GM18507 (cell line): ENCODE measurements at places on chromosomes 13 and 19.

DNA sequence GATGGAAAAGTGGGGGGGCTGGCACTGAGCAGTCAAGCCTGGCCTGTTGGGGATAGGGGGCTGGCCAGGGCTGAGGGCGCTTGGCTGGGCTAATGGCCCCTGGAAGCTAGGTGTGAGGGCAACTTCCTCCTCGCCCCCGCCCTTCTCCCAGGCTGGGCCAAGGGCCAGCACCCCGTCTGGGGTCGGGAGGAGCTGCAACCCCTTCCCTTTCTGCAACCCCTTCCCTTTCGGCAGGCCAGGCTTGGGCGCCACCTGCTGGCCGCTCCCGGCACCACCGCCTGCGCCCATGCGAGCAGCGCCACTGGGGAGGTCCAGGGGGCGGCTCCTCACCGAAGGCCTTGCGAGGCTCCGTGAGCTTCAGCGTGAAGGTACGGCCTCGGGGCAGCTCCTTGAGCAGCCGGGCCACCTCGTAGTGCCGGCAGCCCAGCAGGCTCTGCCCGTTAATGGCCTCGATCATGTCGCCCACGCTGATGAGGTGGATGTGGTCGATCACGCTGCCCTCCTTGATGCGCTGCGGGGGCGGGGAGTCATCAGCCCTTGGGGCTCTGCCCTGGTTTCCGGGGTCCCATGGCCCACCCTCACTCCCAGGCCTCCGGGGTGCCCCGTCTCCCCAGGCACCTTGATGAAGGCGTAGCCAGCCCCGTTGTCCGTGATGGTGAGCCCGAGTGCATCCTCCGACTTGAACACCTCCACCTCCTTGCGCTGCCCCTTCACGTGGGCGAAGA is 5.0 kb upstream of the PTGER1 start:
- DNase-seq: peak; percentile 69

GRCh38 chr19:44345959-44346358 is 10.5 kb downstream of the ZNF112 start:
- DNase-seq: no peak

DNA sequence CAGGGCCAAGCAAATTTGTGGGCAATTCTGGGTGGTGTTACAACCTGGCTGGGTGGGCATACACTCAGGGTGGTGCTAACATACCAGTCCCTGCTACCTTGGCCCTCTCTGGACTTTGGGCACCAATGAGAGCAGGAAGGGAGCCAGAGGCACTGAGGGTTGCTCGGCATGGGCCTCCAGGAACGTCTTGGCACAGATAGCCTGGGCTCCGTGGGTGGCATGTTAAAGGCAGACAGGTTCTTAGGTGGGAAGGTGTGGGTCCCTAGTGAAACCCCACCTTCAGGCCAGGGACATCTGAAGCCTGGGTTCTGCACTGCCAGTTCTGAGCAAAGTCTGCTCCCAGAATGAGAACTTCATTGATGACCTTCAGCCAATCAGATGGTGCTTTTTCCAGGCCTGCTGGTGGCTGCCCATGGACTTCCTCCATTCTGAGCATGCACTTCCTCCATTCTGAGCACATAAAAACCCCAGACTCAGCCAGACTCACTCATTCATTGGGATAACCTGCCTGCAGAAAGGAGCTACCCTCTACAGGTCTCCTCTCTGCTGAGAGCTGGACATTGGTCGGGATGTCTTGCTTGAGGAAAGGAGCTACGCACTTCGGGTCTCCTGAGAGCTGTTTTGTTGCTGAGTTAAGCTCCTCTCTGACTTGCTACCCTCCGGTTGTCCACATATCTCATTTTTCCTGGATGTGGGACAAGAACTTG is 2567.1 kb downstream of the PCDH9 start:
- no peak for DNase-seq

GRCh38 chr13:104650431-104650830 is 1584.2 kb upstream of the SLC10A2 start:
- DNase-seq: no peak

GRCh38 chr19:16325161-16325527 is 518 bp downstream of the KLF2 start:
- no peak for DNase-seq

DNA sequence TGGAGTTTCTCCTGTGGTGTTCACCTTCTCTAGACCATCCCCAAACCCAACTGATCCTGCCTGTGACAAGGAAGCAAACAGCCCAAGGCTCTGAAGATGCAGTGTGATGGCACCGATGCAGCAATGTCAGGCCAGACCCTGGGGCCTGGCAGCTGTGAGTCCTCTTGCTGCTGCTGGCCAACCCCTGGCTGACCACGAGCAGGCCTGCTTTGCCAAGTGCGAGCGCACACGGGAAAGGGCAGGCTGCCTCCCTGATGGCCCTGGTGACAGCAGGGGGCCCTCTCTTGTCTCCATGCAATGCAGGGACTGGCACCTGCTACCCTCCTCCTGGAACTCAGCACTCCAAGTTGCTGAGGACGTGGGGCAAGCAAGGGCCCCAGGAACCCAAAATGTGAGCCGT is 5.4 kb upstream of the VSTM2B start:
- no peak for DNase-seq

DNA sequence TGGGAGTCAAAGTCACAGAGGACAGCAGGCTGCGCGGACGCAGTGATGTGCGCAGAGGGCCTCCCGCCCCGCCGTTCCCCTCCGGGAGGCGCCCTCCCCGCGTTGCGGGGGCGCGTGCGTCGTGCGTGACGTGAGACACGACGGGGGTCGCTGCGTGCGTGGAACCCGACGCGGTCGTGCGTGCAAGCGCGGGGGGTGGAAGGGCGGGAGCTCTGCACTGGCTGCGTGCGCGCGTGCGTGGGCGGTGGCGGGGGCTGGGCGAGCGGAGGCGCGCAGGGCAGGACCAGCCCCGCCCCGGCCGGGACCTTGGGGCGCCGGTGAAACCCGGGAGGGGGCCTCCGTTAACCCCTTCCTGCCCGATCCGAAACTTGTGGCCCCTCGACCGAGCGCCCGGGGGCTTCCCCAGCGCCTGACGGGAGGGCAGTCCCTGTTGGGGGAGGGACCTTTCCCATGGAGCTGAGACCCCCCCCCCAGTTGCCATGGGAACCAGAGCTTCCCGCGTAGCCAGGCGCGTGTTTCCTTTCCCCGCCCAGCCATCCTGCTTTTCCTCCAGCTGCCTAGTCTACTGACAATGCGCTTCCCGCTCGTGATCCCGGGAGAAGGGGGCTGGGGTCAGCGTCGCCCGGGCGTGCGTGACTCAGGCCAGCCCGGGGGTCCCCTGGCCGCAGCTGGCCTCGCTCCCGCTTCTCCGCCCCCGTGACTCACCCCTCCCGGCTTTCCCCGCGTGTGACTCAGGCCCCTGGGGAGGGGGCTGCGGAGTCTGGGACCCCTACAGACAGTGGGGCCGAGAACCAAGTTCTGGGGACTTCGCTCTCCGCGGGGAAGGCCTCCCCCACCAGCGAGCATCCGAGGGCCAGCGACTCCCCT is 7.3 kb upstream of the HOOK2 start:
- DNase-seq: no peak

DNA sequence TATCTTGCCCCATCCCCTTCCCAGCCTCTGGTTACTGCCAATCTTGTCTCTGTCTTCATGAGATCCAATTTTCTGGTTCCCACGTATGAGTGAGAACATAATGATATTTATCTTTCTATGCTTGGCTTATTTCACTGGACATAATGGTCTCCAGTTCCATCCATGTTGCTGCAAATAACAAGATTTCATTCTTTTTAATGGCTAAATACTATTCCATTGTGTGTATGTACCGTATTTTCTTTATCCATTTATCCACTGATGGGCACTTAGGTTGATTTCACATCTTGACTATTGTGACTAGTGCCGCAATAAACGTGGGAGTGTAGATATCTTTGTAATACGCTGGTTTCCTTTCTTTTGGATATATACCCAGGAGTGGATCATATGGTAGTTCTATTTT is 43.0 kb downstream of the CHST8 start:
- DNase-seq: no peak

GRCh38 chr19:33631609-33631973 is 9.8 kb downstream of the CHST8 start:
- DNase-seq: no peak

GRCh38 chr13:44271031-44271455 is 102.6 kb upstream of the SERP2 start:
- DNase-seq: no peak

DNA sequence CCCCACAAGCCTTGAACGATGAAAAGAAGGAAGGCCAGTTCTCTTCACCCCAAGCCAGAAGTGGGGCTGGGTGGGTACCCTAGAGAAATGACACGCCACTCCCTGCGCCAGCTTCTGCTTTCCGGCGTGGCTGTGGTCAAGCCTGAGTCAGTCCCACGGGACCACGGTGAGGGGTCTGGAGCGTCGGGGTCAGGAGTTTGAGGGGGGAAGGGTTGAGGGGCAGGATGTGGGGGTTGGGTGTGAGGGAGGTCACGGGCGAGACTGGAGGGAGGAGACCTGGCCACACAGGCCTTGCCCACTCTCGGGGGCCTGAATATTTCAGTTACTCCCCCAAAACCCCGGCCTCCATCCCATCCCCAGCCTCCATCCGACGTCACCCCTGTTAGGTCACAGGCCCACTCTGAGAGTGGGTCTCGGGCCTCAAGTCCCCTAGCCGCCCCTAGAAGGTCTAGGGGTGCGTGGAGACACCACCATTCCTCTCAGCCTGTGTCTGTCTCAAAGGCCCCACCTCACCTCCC is 500 bp upstream of the IFI30 start:
- DNase-seq: no peak

- no peak for DNase-seq
These were observed 117.9 kb downstream of the CRYL1 start for GRCh38 chr13:20407759-20408158.

- DNase-seq: no peak
These were observed 8.8 kb downstream of the STAP2 start for GRCh38 chr19:4329858-4330257.

DNA sequence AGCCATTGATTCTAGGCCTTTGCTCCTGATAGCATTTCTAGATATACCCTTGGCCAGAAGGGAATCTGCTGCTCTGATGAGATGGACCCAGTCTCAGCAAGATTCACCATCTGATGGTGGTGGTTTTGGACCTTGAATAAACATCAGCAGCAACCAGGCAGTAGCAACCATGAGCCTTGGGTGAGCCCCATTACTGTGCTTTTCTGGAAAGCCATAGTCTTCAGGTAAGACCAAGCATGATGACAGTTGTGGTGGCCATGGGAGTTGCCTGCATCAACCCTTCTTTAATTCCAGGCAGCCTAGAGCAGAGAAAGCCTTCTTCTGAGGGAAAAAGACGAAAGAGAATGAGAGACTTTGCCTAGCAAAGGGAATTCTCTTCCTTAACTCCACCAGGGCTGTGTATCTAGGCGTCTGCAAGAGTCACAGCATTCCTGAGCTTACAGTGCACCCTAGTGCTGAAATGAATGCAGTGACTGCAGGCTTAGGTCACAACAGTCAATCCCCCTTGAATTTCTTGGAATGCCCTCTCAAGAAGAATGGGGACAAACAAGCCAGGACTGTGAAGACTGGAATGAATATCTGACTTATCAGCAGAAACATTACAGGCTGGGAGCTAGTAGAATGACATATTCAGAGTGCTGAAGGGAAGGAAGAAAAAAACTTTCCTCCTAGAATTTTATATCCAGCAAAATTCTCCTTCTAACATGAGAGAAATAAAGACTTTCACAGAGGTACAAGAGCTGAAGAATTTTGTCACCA is 942.4 kb upstream of the PCDH20 start:
- DNase-seq: no peak

DNA sequence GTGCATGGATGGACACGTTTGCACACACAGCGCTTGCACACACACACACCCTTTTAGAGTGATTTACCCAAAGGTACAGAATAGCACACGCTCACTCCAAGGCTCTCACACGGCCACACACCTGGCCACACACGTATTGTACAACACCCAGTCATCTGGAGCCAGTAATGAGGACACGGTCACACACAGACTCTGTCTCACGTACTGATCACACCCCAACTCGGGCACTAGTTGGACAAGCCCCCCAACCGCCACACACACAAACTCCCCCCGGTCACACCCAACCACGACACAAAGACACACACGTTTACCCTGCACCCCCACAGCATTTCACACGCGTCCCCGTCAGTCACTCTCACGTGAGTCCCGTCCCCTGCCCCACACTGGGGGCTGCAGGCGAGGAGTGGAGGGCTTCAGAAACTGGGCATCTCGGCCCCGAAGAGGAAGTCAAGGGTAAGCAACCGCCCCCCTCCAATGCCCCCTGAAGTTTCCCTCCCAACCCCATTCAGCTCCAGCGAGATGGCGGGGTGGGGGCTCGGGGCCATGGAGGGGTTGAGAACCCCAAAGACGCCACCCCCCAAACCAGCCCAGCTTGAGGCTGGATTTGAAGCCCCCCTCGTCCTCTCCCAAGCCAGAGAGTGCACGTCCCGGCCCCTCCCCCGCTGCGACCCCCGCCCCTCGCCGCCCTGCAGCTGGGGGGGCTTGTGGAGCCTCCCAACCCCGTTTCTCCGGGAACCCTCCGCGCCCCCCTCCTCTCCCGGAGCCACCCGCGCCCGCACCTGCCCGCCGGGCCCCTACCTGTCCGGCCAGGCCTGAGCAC is 599 bp downstream of the OLFM2 start:
- no peak for DNase-seq

DNA sequence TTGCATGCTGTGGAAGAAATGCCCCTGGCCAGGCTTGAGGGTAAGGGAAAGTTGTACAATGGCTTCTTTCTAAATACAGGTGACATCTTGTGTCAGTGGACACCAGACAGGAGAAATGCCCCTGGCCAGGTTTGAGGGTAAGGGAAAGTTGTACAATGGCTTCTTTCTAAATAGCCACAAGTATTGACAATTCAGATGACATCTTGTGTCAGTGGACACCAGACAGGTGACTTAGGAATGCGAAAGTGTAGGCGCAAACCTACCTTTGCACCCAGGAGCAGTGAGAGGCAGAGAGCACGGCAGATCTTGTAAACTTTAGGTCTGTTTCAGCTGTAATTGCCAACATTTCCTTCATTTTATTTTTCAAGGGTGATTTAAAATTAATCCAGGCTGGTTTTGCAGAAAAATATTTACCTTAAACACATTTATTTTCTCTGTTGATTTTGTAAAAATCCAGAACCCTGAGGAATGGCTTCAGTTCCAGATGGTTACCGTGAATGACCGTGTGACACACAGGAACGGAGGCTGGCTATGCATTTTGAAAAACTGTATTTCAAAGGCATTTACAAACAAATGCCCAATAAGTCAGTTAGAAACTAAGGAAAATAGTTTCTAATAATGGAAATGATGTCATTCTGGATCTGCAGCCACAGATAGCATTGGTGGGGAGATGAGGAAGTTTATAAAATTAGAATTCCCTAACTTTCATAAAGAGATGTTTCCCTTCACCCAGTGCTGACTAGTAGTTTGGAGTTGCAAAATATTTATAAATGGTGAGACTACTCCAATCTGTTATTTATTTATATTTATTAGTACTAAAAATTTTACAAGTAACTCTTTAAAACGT is 34.9 kb downstream of the TNFSF13B start:
- DNase-seq: no peak

- DNase-seq: no peak
These were observed 297.4 kb downstream of the DCLK1 start for GRCh38 chr13:35833608-35834275.

DNA sequence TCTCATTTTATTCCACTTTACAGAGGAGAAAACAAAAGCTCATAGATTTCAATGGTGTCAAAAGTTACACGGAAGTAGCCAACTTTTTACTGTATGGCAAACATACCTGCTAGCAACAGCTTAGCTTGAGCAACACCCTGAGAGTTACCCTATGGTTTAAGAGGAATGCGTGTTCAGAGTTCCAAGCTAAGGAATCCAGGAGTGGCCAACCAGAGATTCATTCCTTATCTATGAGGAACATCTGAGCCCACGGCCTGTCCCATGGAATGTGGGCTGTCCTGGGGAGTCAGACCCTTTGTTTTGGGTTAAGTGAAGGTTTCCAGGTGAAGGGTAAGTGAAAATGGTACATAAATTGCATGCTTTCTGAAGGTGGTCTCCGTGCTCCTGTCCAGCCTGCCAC is 67.5 kb downstream of the STARD13 start:
- DNase-seq: no peak

GRCh38 chr19:43811837-43812236 is 9.6 kb upstream of the LYPD5 start:
- DNase-seq: no peak
